ENCODE measurements at places on chromosomes 1 and 21.

GRCh38 chr1:8545078-8545477, 227.2 kb downstream of the SLC45A1 start:
- no peak for DNase-seq

DNA sequence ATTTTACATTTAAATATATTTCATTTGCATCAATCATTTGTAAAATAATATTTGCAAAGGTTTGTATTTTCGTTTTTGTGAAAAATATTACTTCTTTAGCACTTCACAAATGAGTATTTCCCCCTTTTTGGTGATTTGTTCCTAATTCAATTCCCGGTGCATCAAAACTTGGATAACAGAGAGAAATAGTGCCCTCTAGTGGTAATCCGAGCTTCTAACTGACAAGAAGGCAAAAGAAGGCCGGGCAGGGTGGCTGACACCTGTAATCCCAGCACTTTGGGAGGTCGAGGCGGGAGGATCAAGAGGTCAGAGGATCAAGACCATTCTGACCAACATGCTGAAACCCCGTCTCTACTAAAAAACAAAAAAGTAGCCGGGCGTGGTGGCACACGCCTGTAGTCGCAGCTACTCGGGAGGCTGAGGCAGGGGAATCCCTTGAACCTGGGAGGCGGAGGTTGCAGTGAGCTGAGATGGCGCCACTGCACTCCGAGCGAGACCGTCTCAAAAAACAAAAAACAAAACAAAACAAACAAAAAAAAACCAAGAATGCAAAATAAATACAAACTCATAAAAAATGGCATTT, 137.7 kb downstream of the COL11A1 start:
- DNase-seq = peak; percentile 59

DNA sequence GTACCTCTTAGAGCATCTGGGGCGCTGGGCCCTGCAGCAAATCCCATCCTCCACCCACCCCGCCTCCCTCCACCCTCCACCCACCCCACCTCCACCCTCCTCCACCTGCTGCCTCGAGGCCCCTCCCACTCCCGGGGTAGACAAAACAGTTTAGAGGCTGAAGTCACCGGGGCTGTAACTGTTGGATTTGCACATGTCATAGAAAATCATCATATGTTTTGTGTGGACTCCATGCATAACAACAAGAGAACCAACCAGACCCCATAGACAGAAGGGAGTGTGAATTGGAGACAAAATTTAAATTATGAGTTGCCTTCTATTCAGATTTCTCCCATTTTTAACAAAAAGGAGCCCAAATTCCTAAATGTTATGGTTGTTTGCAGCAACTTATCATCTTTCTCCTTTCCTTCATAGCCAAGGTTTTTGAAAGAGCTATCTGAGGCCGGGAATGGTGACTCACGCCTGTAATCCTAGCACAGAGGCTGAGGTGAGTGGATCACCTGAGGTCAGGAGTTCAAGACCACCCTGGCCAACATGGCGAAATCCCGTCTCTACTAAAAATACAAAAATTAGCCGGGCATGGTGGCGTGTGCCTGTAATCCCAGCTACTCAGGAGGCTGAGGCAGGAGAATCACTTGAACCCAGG, 28.2 kb upstream of the LGALS8 start:
- DNase-seq = peak; percentile 14

DNA sequence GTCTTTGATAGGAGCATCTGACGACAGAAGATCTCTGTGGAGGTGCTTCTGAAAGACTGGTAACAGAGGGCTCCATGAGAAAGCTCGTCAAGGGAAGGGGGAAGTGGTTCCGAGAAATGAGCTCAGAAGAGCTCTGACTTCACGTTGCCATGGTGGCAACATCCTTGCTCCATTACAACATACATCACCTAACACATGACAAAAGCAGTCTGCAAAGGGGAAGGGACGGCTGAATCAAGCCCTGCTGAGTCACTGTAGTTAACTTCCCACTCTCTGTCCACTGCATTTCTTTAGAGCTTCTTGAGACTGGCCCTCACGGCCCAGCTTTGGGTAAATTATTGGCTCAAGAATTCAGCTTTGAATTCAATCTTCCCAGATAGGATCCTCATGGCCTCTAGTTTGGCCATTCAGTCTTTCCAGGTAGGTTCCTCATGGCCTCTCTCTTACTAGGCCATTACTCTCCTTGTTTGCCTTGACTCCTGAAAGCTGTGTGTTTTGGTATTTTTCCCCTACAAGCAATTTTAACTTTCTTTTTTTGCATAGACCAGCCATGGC, 88.0 kb upstream of the ZNF648 start:
- peak; percentile 99 for DNase-seq

DNA sequence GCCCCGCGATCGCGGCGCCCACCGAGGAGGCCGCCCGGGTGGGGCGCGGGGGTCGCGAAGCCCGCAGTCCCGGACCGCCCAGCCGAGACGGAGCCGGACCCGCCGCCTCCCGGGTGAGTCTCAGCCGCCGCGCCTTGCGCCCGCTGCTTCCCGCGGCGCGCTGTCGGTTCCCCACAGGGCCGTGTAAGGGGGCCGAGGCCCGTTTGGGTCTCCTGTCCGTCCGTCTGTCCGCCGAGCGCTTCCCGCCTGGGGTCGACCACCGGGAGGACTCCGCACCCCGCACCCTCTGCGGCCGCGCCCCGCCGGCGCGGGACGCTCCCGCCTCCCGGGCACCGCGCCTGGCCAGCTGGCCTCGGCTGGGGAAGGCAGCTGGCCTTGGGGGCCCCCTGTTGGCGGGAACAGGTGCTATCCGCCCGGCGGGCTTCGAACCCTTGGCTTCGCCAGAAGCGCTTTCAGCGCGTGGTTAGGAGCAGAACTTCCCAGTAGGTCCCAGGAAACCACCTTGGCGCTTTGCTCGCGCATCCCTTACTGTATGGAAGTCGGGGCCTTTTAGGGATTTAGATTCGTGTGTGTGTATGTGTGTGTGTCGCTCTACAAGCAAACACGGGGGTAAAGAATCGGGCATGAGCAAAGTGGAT, 414 bp downstream of the TMEM51 start:
- no peak for DNase-seq

GRCh38 chr1:158149175-158149574, 31.5 kb upstream of the CD1D start:
- no peak for DNase-seq

- no peak for DNase-seq
Measured at GRCh38 chr1:40868051-40868723, 6.0 kb upstream of the CITED4 start.

GRCh38 chr21:16837321-16837720, 675.5 kb upstream of the CXADR start:
- no peak for DNase-seq

DNA sequence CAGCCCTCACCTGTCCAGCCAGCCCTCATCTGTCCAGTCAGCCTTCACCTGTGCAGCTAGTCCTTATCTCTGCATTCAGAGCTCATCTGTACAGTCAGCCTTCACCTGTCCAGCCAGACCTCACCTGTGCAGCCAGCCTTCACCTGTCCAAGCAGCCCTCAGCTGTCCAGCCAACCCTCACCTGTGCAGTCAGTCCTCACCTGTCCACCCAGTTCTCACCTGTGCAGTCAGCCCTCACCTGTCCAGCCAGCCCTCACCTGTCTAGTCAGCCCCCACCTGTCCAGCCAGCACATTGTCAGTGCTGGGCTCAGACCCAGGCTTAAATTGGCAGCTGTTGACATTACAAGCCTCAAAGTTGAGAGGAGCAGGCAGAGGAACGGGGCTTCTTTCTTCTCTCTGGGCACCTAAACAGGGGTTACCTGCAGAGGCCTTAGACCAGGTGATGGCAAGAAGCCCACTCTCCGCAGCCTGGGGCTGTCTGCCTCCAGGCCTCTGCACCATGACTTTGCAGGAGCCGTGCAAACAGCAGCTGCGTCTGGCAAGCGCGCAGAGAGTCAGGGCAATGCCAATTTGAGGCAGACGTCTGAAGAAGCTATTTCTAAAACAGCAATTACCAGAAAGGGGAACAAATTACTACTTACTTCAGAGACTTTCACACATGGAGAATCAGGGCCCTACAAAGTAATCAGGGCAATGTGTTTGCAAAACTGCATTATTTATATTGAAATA, 506.1 kb downstream of the NPHP4 start:
- DNase-seq = peak; percentile 3

- DNase-seq = no peak
Measured at GRCh38 chr1:98336472-98337083, 324.9 kb upstream of the SNX7 start.

GRCh38 chr1:176479971-176480370, 17.0 kb downstream of the PAPPA2 start:
- DNase-seq = no peak

GRCh38 chr21:46423546-46424038, 35.1 kb upstream of the DIP2A start:
- DNase-seq = no peak

All from MV-4-11 (cell line).